Left kidney (tissue), 8 donors: ENCODE measurements at places on chromosomes 5 and 9. TPM values are rescaled to one million over a fixed set of nuclear protein-coding genes. Genes with fewer than 3 reads are reported as not detected.

DNA sequence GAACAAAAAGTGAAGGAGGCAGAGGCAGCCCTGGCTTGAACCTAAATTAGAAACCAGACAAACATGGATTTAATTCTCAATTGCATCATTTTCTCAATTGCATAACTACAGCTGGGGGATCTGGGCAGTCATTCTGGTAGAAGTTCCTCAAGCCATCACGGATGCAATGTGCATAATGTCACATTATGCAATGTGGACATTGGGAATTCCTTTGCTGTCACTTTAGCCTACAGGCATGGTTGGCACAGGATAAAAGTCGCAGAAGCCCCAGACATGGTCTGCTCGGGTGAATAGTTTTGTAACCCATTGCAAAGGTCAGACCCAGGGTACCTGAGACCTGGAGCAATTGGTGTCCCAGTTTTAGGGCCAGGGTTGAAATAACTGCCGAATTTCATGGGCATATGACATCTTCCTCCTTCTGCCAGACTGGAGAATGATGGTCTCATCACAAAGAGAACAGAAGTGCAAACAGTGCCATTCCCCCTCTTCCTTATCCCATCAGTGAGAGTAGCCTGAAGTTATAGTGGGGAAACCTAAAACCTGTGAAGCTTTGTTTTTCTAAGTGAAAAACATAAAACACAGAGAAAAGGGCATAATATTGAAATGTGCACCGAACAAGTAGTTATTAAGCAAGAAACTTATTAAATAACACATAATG lies 290.8 kb downstream of the MSX2 start:
- no peak for DNase-seq

Gene GMCL2
- not detected for polyA plus RNA-seq

GRCh38 chr5:143416411-143416810 lies 12.9 kb upstream of the NR3C1 start:
- DNase-seq: no peak

GRCh38 chr5:173457482-173457881 lies 129.3 kb upstream of the STC2 start:
- DNase-seq: no peak

Gene ANKRA2
- polyA plus RNA-seq: 67.6 TPM

Gene NUDT12
- polyA plus RNA-seq: 32.8 TPM

DNA sequence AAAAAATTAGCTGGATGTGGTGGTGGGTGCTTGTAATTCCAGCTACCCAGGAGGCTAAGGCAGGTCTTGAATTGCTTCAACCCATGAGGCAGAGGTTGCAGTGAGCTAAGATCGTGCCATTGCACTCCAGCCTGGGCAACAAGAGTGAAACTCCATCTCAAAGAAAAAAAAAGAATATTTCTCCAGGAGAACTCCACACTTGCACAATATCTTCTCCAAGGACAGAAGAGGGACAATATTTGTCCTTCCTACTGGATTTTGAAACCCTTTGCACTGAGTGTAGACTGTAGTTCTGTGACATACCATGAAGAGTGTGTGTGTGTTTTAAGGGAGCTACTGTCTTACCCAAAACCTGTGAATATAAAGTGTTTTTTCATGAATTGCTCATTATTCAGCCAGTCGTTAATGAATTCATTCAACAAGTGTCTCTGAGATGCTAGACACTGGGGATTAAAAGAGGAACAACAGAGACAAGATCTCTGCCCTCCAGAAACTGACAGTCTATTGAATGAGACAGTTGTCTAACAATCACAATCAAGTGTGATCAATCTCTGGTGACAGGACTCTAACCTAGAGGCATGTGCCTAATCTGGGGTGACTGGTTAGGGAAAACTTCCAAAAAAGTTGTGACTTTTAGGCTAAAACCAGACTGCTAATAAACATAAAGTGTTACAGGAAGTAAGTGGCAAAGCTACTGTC lies 9.8 kb upstream of the UBE2D2 start:
- DNase-seq: no peak

DNA sequence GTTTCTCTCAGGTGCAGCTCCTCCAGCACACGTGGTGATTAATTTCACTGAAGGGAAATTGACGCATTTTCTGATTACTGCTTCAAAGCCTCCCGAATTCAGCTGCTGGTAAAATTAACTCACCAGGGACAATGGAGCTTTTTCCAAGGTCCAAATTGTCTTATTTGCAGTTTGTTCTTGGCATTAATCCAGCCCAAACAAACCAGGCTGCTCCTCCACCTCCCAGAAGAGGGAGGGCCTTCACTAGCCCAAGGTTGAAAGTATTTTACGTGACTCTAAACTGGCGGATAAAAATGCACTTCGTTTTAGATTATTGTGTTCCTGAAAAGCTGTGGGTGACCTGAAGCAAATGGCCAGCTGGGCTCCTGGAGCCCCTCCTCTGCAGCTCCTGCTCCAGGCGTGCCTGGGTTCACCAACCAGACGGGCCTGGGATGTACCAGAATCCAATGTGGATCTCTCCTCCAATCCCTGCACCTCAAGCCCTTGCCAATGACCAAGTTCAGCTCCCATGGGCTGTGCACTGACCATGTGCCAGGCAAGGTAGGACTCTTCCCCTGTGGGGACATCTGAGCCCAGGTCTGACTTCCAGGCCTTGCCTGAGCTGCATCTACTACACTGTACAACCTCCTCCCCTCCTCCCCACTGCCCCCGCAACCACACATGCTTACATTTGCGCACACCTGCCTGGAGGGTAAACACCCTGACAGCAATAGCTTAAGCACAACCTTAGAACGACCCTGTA lies 193.4 kb downstream of the CDK5RAP2 start:
- DNase-seq: peak; percentile 42
